ENCODE measurements at places on chromosomes 7 and 10.
A peak's percentile ranks its signal among the peaks of the same experiment; 100 is the strongest.

- no peak for DNase-seq
Measured at GRCh38 chr10:119625570-119626280, 25.5 kb upstream of the BAG3 start.

DNA sequence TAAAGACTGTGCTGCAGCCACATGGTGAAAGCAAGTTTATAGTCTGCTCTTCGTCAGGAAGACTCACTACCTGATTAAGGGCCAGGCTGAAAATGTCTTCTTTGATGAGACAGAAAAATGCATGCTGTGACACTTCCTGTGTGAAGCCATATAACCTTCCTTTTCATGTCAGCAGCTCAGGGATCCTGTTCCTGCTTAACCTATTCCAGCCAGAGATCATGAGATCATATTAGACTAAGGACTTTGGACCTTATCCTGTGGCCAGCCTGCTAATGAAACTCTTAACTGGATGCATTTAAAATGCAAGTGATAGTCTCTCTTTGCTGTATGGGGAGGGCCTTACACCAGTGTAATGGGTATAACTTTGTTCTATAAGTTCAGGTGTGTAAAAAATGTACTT, 165.2 kb downstream of the PTEN start:
- no peak for DNase-seq

DNA sequence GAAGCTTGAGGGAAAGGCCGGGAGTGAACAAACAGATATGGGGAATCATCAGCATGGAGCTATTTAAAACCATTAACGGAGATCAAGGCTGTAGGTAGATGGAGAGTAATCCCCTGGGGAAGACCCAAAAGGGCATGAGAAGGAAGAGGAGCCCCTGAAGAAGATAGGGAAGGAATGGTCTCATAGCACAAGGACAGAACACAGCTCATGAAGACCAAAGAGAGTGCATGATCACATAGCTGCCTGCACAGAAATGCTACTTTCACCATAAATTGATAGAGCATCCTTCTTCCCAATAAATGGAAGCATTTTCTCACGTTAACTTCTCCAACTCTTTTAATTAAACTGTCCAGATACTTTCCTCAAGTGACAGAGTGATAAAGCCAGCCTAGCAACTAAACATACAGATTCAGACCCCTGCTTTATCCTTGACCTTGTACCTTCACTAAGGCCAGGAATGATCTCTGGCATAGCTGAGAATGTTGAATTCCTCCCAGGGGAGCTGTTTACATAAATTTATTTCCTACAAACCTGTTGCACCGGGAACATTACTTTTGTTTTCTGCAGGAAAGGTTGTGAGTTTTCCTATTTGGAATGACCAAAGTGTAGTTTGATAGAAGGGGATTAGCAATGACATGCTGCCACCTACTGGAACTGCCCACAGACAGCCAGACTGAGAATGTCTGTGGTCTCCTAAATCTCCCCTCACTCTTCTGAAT, 110.8 kb upstream of the LRGUK start:
- DNase-seq: peak; percentile 20

GRCh38 chr10:30822693-30823465, 193.3 kb upstream of the LYZL2 start:
- no peak for DNase-seq

- peak; percentile 85 for DNase-seq
Measured at GRCh38 chr7:116138202-116138801, 72.0 kb upstream of the TES start.

DNA sequence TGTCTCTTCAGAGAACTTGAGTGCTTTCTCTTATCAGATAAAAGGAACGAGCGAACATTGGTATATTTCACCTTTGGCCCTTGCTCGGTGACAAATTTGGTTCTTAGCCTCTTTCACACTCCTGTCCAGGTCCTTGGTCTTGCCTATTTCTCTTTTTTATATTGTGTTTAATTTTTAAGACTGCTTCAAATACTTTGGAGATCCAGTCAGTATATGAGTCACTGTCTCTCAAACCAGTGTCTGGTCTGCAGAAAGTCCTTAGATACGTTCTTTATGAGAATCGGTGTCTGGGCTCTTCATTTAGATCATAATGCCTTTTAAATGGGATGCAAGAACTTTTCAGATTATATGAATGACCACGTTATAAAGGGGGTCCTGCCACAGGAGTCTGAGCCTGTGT, 55.0 kb downstream of the PIK3AP1 start:
- DNase-seq: peak; percentile 91

DNA sequence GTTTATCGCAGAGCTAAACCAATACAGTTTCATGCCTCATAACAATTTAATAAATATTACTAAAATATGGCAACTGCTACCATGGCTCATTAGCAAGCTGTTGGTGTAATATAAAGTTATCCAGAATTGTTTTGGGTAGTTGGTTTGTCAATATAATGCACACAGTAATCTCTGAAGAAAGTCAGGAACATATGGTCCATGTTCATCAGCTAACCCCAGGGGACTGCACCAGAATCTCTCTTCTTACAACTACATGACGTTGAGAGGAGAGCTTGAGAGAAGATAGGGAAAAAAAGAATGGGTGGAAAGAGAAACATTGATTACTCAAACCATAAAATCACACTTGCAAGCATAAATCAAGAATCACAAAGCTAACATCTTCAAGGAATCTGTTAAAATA, 333.7 kb downstream of the NRG3 start:
- DNase-seq: no peak

- DNase-seq: no peak
Measured at GRCh38 chr10:102414749-102415148, 3.8 kb downstream of the PSD start.

DNA sequence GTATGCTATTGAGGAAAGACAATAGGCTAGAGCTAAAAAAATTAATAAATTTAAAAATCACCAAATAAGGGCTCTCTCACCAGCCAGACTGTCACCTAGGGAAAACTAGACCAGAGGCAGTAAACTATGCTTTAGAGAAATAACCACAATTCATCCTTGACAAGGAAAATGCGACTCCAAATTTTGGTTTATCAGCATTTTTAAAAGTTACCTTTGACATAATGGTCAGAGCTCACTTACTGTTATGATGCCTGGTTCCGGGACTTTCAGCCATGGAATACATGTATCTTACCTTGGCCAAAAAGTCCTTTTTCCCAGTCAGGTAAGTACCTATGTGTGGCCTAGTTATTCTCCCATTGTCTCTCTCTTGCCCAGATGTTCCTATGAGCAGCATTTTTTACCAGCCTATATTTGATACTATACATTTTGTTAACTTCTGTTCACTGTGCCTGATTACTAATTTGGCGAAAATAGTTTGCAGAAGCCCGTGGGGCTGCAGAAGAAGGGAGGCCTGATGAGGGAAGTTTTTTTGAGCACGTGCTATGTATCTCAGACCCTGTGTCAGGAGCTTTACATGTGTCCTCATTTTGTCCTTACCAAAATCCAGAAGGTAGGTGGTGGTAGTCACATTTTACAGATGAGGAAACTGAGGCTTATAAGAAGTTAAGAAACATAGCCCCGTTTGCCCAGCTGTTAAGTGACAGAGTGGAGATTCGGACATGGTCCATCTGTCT, 149.7 kb downstream of the CELF2 start:
- DNase-seq: no peak

DNA sequence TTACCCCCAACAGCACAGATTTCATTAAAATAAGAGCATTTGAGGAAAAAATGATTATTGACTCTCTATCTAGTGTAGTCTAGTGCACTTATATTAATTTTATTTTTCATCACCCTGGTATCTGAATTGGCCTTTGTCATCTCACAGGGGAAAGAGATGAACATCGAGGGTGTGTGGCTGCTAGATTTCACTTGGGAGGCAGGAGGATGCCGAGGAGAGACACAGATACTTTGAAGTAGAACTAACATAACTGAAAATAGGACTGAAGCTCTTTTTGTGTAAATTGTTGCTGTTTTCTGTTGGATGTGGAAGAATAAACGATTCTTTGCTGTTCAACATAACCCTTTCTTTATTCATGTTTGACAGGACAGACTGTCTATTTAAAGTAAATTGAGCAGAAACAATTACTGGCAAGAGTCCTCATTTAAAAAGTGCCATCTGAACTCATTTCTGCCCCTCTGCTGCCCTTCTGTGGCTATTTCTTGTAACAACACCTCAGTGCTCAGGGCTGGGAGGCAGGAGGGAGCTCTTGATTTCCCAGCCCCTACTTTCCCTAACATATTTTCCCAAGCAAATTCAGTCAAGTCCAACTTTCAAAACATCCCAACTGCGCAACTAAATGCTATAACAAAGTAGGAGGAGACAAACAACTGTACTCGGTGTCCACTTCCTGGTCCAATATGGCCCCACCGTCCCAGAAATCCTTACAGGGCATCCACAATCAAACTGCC, 15.6 kb downstream of the LYZL1 start:
- DNase-seq: peak; percentile 80

DNA sequence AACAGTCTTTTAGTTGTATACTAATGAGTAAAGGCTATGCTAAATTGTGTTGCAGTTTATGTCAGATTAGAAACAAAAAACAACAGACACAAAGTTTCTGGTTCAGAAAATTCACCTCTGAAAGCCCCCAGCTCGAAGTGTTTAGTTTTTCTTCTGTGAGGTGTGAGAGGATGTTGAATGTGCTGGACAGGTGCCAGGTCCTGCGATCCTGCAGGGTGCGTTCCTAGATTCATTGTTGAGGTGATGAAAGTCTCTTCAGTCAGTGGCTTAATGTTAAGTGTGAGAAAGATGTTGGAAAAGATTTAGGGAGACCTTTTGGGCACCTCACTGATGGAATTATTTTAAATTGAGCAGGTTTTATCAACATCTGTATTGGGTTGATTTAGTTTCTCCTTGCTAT, 287.3 kb downstream of the SDK1 start:
- no peak for DNase-seq

GRCh38 chr7:35716038-35716803, 21.3 kb upstream of the HERPUD2 start:
- DNase-seq: peak; percentile 24

- DNase-seq: no peak
Measured at GRCh38 chr7:105244594-105244993, 144.1 kb downstream of the SRPK2 start.

- no peak for DNase-seq
Measured at GRCh38 chr7:149248777-149249176, 9.3 kb downstream of the ZNF212 start.

GRCh38 chr7:141675436-141676215, 26.3 kb downstream of the DENND11 start:
- no peak for DNase-seq

- no peak for DNase-seq
Measured at GRCh38 chr10:78702186-78702585, 366.6 kb upstream of the ZMIZ1 start.

GRCh38 chr7:105353752-105354328, 34.9 kb downstream of the SRPK2 start:
- peak; percentile 35 for DNase-seq

DNA sequence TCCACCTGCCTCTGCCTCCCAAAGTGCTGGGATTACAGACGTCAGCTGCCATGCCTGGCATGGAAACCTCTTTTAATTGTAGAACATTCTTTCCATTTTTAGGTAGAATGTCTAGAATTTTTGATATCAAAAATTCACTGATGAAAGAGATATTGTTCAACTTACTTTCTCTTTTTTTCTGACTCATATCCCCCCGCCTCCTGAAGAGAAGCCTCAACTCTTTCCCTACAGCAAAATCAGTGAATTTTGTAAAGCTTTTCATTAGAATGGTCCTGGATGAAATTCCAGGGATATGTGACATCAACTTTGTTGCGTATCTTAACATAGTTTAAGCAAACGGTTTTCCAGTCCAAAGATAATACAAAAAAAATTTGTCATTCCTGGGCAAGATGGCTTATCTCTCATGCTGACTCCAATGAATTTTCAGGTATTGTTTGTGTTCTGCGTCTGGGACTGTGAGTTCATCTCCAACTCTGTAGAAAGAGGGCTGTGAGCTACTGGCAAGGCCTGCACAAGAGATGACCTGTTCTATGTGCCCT, 256.8 kb downstream of the BMPER start:
- no peak for DNase-seq

- DNase-seq: no peak
Measured at GRCh38 chr10:7755103-7755502, 32.7 kb downstream of the KIN start.

DNA sequence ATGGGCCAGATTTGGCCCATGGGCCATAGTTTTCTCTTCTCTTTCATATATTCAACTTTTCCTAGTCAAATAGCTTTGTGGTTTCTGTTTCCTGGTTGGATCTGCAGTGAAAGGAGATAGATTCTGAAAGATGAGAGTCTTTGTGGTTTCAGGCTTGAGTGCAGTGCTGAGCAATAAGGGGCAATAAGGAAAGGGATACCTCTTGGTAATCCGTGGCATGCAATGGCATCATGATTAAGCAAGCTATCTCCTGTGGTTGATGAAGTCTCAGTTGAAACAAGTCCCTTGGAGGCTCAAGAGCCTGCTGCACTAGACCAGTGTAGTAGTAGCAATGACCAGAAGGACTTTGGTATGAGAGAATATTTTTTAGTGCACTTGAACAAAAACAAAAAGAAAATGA, 187.7 kb upstream of the CNTNAP2 start:
- no peak for DNase-seq
